ENCODE measurements at places on chromosomes 3 and 15. TPM values are rescaled to one million over a fixed set of nuclear protein-coding genes. Genes with fewer than 3 reads are reported as not detected.

GOLGA8T gene
- total RNA-seq: 0.94 TPM

ZBTB11 gene
- total RNA-seq: 30.7 TPM

- no peaks in the 10 kb centered on the region for H3K27me3 ChIP-seq
- no peaks in the 10 kb centered on the region for H3K4me1 ChIP-seq
- no peaks in the 10 kb centered on the region for H3K36me3 ChIP-seq
- no peak for DNase-seq
- no peak overlapping the region for H3K27ac ChIP-seq
Measured at GRCh38 chr3:130488288-130488687, 28.7 kb upstream of the COL6A6 start.

DNA sequence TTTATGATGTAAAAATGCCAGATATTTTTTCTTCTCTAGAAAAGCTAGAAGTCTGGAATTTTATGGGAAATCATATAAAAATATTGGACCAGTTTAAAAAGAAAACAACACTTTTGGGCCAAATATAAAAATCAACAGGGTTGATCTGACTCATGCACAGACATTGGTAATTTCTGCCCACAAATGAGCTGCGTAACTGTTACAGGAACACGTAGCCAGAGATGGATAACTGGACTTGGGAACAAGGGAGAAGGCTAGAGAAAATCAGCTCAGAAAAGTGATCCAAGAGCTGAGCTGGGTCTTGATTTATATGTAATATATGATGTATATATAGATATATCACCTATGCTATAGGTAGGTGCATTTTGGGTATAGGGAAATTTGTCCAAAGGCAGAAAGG is 36.8 kb upstream of the NAALADL2 start:
- no peak overlapping the region for H3K4me3 ChIP-seq
- H3K27ac ChIP-seq: no peak overlapping the region
- DNase-seq: no peak
- no peaks in the 10 kb centered on the region for H3K4me1 ChIP-seq
- H3K36me3 ChIP-seq: no peaks in the 10 kb centered on the region

DNA sequence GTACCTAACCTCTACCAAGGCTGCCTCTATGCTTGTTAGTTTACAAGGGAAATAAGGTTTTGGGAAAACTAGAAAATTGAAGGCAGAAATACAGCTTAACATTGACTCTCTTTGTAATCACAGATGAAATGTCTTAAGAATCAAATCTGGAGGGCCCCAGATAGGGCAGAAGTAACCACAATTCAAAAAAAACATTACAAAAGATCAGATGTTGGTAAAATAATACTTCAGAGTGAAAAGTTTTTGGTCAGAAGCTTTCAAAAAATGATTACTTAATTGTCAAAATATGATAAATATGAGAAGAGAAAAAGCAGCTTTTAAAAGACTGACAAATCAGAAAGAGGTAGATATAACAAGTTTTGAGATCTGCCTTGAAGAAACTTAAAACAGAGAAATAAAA is 425.1 kb upstream of the NECTIN3 start:
- no peak overlapping the region for H3K4me3 ChIP-seq
- no peaks in the 10 kb centered on the region for H3K27me3 ChIP-seq
- H3K27ac ChIP-seq: no peak overlapping the region
- no peaks in the 10 kb centered on the region for H3K36me3 ChIP-seq

Data from activated CD8-positive, alpha-beta T cell treated with anti-CD3 and anti-CD28 coated beads, Interleukin-2, amount 10 ng/mL, durations not matched to agents 7 days and 5 days (primary cell).